Activated CD4-positive, alpha-beta memory T cell treated with anti-CD3 and anti-CD28 coated beads, Interleukin-2, amount 10 ng/mL, durations not matched to agents 7 days and 5 days (primary cell): ENCODE measurements at places on chromosomes 11 and 22. TPM values are rescaled to one million over a fixed set of nuclear protein-coding genes. Genes with fewer than 3 reads are reported as not detected.

GRCh38 chr11:123330948-123331347 lies 99.1 kb upstream of the GRAMD1B start:
- no peak for DNase-seq

The KDELR3 gene
- 0.75 TPM for total RNA-seq

The FAT3 gene
- not detected for total RNA-seq

- no peak for DNase-seq
These were observed 35.1 kb downstream of the TRIOBP start for GRCh38 chr22:37731804-37732471.

The APOL5 gene
- total RNA-seq: not detected

The CCDC87 gene
- not detected for total RNA-seq

The TRIM51 gene
- not detected for total RNA-seq

The OSBP2 gene
- total RNA-seq: 5.0 TPM

DNA sequence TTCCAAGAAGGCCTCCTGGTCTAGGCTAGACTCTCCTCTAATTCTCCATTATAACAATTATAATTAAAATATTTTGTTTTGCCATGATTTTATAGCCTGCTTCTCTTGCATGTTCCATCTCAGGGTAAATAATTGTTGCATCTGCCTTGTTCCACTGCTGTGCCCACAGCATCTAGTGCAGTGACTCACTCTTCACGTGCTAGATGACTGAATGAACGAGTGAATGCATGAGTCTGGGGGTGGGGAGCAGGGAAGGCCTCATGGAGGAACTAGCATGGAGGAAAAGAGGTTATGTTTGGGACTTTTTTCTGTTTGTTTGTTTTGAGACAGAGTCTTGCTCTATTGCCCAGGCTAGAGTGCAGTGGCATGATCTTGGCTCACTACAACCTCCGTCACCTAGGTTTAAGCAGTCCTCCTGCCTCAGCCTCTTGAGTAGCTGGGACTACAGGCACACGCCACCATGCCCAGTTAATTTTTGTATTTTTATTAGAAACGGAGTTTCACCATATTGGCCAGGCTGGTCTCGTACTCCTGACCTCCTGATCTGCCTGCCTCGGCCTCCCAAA lies 5.2 kb upstream of the OAF start:
- DNase-seq: no peak

The HDAC10 gene
- 90.0 TPM for total RNA-seq

The TMEM109 gene
- 110 TPM for total RNA-seq

The ACRV1 gene
- not detected for total RNA-seq

- no peak for DNase-seq
These were observed 208.2 kb upstream of the PDGFD start for GRCh38 chr11:104372111-104372510.

The CNTF gene
- total RNA-seq: 2.3 TPM

DNA sequence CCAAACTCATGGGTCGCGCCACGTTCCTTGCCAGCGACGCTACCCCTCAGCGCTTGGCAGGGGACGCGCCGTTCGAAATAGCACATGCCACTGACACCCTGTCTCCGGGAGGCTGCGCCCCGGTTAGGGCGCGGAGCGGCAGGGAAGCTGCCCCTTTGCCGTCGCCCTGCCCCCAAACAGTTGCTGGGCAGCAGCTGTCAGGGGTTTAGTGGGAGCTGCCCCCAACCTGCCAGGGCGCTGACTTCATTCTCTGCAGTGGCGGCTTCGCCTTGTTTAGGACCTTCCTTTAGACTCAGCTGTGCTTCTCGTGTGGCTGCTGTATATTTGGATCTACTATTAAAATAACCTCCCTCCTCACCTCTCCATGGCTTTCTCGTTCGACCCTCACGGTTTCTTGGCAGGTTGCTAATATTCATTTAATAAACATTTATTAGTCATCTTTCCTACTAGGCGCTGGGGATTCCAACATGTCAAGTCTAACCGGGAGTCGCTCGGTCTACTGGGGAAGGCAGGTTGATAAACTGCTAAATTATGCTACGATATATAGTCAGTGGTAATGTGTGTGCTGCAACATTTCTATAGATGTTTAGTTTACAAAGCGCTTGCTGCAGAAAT lies 782 bp downstream of the TMEM109 start:
- peak; percentile 44 for DNase-seq

DNA sequence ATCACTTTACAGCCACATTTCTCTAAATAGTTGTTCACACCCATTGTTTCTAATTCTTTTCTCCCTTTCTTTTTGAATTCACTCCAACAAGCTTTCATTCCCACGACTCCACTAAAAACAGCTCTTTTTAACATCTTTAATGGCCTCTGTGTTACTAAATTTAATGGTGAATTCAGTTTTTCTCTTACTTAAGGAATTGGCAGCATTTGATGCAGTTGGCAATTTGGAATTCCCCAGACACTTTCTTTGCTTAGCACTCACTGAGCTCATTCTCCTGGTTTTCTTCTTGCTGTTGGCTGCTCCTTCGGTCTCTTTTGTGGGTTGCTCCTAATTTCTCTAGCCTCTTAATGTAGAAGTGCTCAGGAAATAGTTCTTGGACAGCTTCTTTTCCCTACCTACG lies 40.5 kb upstream of the OR9Q1 start:
- no peak for DNase-seq

GRCh38 chr11:68835328-68835727 lies 6.4 kb downstream of the CPT1A start:
- no peak for DNase-seq

GRCh38 chr11:26743622-26744021 lies 21.8 kb upstream of the SLC5A12 start:
- DNase-seq: no peak

The CLMP gene
- total RNA-seq: 0.75 TPM

The INSC gene
- 0.15 TPM for total RNA-seq

GRCh38 chr11:64864473-64865285 lies 13.7 kb downstream of the EHD1 start:
- no peak for DNase-seq

- DNase-seq: no peak
These were observed 4.6 kb upstream of the TMEM123 start for GRCh38 chr11:102457056-102457677.

The IGLL1 gene
- total RNA-seq: 2.2 TPM

DNA sequence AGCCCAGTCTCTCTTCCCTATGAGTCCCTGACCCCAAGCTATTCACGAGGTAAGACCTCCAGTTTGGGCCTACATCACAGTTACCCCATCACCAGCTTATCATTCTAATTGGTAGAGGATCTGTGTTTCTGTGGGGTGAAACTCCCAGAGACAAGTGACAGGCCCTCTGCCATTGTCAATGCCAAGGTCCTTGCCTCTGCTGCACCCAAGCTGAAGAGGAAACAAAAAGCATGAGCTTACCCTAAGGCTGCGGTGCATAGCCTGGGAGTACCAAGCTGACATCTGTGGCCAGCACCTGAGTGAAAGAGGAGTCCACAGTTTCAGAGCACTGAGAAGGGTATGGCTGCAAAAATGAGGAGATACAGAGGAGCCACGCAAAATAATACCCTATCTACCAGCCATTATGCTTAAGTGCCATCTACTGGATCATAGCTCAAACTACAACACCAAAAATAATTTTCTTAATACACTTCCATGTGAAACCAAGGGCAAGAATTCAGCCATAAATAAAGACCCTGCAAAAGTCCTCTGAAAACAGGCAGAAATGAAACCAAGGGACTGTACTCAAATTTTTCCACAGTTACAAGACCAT lies 62.3 kb upstream of the ANO5 start:
- DNase-seq: no peak

- DNase-seq: no peak
These were observed 3.4 kb downstream of the TAGLN start for GRCh38 chr11:117202386-117203068.

The APOBEC3A gene
- total RNA-seq: not detected

The BSX gene
- total RNA-seq: not detected

DNA sequence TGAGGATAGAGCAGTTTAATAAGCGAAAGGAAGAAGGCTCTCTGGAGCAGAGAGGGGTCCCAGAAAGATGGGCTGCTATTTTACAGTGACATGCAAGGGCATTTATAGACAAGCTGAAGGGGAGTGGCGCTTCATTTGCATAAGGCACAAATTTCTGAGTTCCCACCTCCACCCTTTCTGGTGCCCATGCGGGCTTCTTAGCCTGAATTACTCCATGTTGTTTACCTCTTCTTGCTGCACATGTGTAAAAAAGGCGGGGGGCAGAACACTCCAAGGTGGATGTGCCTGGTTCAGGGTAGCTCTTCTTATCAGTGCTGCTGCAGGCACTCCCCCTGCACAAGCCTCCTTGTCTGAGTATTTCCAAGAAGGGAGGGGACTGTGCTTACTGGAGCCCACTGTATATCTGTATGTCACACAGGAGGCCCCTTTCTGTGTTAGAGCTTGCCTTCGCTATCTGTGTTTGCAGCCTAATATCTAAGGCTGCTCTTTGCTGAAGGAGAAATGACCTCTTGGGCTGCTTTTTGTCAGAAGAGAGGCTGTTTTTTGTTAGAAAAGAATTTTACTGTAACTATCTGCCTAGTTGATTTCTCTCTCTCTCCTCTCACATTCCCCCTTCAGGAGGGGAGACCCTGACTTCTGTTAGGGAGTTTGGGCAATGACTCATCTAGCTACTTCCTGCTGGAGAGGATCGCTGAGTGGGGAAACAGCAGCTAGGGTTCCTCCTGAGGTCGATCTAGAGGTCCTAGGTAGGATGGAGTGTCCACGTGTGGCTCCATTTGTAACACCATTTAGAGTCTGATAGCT lies 1057.0 kb upstream of the CNTN5 start:
- DNase-seq: no peak
